ENCODE measurements at places on chromosomes 12 and 14.

GRCh38 chr14:22685467-22685866, 41.3 kb upstream of the OR6J1 start:
- no peak for DNase-seq

- DNase-seq: peak; percentile 57
These were observed 291.6 kb downstream of the AKAP6 start for GRCh38 chr14:32620724-32621123.

DNA sequence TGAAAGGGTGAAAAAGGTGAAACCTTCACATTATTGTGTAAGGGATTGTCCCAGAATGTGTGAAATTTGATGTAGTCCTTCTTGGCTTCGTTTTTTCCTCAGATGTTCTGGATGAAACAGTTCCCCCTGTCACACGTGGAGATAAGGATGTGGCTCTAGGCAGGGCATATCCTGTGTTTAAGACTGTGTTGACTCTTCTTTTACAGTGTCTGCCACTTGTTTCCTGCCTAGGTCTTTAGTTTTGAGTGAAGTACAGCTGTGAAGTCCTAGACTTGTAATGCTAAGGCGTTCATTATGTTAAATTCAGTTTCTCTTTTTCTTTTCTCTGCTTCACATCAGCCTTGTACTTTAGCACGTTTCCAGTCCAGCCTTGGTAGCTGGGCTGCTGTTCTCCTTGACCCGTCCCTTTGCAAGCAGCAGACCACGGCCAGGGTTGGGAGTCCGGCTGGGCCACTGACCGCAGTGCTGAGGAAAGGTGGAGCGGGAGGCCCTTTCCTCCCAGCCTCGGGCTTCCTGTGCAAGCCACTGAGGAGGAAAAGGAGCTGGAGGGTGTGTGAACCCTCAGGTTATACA, 59.1 kb downstream of the RASSF3 start:
- no peak for DNase-seq

DNA sequence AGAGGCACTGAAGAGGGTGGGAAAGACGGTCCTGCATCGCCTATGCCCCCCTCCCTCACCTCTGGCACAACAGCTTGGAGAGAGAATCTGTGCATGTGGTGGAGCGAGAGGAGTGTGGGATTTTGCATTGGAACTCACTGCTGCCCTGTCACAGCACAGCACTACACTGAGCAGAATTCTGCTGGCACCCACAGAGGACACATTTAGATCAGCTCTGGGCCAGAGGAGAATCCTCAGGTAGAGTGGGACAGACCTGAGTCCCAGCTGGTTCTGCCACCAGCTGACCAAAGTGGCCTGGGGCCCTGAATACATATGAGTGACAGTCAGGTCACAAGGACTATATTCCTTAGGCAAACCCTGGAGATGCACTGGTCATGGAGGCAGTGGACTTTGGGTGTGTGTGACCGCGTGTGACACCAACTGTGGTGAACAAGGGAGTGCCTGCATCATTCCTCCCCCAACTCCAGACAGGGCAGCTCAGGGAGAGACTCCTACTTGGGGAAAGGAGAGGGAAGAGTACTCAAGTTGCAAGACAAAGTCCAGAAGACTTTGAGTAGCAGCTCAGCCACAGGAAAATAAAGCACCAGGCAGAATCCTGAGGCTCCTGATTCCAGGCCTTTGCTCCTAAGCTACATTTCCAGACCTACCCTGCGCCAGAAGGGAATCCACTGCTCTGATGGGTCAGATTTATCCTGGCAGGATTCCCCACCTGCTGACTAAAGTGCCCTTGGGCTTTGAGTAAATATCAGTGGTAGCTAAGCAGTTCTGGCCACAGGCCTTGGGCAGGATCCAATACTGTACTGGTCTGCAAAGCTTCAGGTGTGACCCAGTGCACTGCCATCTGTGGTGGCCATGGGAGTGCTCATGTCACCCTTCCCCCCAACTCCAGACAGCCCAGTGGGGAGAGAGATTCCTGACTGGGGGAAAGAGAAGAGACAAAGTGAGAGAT, 10.6 kb upstream of the ACOT1 start:
- peak; percentile 63 for DNase-seq

- DNase-seq: no peak
These were observed 483.2 kb downstream of the APAF1 start for GRCh38 chr12:99128246-99128802.

DNA sequence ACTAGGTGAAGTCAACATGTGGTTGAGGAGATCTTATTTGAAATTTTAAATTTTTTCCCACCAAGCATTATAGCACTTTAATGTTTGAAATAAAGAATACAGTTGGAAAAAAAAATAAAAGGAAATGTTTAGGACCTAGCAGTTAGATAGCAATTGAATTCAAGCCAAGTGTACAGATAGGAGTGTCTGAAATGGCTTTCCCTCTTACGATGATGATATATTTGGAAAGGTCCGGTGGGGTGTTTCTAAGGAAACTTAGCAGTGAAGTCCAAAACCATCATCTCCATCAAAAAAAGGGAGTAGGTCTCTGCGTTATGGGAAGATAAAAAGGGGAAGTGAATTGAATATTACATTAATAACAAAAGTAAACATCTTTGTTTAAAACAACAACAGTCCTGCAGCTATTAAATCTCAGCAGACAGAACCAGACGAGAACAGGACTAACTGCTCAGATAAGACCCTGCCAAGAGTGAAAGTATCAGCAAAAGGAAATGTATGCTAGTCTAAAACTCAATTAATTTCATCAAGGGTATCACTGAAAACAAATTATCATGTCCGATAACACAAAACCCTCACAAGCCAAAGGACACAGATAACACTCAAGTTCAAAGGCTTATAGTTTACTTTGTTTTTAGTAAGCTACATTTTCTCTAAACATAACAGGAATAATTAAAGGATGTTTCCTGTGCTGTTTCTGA, 242.0 kb downstream of the BMP4 start:
- DNase-seq: no peak

- no peak for DNase-seq
These were observed 50.2 kb downstream of the FRMD6 start for GRCh38 chr14:51701951-51702350.

GRCh38 chr12:94721173-94721572, 70.8 kb upstream of the TMCC3 start:
- no peak for DNase-seq

- DNase-seq: no peak
These were observed 2.6 kb downstream of the CRY1 start for GRCh38 chr12:107090711-107091110.

GRCh38 chr12:60168441-60168840, 572.6 kb downstream of the SLC16A7 start:
- DNase-seq: no peak

DNA sequence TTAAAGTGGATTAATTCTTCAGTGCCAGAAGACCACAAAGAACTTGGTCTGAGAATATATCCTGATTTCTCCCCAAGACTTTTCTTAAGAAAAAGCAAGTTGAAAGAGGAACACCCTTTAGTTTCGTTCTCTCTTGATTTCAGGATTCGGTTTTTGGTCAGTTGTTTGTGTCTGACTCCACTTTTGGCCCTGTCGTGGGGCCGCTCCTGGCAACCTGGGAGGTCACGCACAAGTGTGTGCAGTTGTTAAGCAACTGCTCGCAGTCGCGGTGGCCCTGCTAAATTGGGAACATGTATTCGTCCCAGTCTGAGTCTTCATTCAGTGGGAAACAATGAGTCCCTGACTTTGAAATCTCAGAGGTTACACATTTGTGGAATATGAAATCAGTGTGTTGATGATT, 68.7 kb downstream of the RGS6 start:
- no peak for DNase-seq

GRCh38 chr14:76961631-76962302, 66.7 kb downstream of the IRF2BPL start:
- peak; percentile 99 for DNase-seq

DNA sequence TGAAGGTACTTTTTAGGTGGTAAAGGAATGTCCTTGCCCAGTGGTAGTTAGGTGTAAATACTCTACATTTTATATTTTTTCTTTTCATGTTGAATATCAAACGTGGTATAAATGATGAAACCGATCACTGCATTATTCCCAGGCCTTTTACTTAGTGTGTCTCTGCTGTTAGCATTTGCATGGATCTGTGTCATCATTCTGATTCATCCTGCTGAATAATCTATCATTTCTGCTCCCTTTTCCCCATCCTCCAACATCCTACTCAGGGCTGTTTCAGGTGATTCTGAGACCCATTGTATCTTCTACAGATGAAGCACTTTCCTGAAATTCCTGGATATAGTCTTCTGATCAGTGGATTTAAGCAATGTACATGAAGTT, 61.0 kb upstream of the PTHLH start:
- DNase-seq: peak; percentile 84

DNA sequence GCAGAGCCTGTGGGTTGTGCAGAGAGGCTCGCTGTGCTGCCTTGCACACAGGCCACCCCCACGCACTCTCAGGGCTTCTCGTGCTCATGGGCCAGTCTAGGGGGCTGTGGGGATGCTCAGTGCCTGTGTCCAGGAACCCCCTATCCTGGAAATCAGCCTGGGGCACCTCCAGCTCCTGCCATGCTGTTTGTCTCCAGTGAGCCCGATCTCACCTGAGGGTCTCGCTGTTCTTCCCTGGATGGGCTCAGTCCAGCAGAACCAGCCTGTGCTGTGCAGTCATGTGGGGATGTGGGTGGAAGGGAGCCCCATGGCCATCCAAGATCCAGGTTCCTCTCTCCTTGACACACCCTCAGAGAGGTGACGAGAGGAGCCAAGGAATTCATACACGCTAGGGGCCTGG, 26.7 kb downstream of the SERPINA1 start:
- DNase-seq: no peak

DNA sequence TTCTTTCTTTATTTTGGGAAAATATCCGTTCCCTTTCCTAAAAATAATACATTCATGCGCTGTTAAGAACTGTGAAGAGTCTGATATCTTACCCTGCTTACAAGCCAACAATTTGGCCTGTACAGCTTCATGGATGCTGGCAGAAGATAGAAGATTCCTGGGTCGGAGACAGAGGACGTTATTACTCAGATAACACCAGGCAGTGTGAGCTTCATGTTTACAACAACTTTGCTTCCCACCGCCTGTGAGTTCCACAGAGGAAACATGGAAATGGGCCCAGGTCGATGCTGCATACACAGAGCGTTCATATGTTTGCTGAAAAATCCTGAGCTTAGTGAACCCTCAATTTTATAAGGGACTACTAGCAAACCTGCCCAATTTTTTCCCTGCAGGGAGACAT, 705.6 kb upstream of the SEL1L start:
- no peak for DNase-seq

DNA sequence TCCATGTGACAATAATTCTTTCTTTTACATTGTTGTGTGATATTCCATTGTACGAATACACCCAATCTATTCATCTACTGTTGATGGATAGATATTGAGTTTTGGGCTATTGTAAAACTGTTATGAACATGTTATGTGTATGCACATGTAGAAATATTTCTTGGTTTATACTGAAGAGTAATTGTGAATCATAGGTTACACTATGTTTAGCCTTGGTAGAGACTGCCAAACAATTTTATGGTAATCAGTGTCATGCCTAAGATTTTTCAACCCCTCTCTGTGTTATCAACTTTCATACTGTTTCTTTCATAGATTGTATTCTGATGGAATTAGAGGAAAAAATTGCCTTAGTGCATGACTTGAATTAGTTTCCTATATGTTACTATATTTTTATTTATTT, 39.5 kb downstream of the FRMD6 start:
- peak; percentile 64 for DNase-seq

DNA sequence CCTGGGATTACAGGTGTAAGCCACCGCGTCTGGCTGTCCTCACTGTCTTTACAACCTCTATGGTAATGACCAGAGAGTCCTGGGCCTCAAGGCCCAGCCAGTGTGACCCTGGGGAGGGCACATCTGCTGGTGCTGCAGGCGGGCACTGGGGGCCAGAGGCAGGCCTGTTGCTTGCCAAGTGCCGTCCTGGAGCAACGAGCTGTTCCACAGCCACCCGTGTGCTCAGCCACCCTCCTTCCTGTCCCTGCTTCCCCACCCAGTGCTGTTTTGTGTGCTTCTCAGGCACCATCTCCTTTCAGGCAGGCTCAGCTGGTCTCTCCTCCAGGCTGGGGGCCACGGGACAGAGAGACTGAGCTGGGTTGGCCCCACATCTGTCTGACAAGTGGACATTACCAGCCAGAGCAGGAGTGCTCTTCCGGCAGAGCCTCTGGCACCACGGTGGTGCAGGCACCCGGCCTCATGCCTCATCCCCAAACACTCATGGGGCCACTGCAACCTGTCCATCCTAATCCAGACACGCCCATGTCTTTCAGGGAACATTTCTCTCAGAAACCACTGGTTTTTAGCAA, 9.0 kb downstream of the SLC25A47 start:
- DNase-seq: no peak

- no peak for DNase-seq
These were observed 96.1 kb downstream of the FBXL14 start for GRCh38 chr12:1498199-1498740.

GRCh38 chr12:107906707-107907106, 132.2 kb downstream of the ASCL4 start:
- no peak for DNase-seq

DNA sequence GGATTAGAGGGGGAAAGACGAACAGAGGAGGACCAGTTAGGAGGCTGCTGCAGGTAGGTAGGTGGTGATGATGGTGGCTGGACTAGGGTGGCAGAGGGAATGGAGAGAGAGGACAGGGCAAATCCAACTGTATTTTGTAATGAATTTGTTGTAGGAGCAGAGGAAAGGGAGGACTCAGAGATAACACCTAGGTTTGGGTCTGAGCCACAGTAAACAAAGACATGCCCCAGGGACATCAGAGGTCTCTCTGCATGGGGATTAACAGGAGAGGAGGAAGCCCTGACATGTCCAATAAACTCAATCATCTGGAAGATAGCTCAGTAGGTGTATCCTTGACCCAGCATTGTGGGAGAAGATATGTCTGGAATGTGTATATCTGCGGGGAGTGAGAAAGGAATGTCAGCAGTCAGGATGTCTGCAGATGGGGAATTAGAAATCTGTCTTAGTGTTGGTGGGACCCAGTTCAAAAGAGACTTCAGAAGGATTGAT, 4.7 kb upstream of the SLC48A1 start:
- DNase-seq: peak; percentile 53

DNA sequence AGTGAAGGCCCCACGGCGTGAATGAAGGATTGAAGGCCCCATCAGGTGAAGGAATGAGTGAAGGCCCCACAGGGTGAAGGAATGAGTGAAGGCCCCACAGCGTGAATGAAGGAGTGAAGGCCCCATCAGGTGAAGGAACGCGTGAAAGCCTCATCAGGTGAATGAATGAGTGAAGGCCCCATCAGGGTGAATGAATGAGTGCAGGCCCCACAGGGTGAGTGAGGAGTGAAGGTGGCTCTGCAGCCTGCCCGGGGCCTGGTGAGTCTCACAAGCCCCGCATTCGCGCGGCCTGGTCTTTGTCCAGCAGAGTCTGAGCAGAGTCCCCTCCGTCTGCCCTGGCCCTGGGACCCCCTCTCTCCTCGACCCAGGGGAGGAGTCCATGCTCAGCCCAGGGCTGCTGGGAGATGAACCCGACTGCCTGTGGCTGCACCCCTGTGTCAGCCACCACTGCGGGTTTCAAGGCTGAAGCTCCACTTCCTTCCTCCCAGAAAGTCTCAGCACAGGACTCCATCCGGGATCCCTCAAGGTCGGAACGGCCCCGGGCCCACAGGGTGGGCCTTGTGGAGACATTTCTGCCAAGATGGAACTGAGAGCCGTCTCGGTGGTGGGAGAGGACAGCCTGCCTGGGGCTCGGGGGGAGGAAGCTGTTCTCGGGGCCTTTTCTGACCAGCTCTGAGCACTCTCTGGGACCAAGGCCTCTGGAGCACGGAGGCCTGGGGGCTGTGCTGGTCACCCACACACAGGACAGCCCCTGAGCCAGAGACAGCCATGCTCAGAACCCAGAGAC, 37.4 kb upstream of the TMEM179 start:
- no peak for DNase-seq
